Stimulated activated CD4-positive, alpha-beta T cell treated with anti-CD3 and anti-CD28 coated beads, Interleukin-1b, Interleukin-23, amount 100 ng/mL, for 24 hours (primary cell): ENCODE measurements at places on chromosomes 2 and 18.

DNA sequence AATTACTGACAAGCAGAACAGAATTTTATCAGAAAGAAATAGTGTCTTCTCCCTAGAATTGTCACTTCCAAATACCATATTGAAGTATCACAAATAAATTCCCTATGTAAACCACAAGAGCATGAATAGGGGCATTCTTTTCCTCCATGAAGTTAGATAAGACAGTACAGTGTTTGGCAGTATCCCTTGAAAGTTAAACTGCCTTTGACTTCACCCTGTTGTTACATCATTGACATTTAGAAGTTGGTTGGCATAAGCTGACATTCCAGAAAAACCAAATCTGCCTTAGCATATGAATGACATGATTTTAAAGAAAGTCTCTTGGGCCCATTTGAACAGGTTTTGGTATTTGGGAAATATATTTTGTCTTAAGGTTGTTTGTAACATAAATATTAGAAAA is 50.2 kb upstream of the OSR1 start:
- DNase-seq = no peak

- no peak for DNase-seq
These were observed 8.6 kb downstream of the CHN1 start for GRCh38 chr2:174996622-174997021.

GRCh38 chr2:173204316-173204715 is 128.7 kb downstream of the MAP3K20 start:
- DNase-seq = no peak

DNA sequence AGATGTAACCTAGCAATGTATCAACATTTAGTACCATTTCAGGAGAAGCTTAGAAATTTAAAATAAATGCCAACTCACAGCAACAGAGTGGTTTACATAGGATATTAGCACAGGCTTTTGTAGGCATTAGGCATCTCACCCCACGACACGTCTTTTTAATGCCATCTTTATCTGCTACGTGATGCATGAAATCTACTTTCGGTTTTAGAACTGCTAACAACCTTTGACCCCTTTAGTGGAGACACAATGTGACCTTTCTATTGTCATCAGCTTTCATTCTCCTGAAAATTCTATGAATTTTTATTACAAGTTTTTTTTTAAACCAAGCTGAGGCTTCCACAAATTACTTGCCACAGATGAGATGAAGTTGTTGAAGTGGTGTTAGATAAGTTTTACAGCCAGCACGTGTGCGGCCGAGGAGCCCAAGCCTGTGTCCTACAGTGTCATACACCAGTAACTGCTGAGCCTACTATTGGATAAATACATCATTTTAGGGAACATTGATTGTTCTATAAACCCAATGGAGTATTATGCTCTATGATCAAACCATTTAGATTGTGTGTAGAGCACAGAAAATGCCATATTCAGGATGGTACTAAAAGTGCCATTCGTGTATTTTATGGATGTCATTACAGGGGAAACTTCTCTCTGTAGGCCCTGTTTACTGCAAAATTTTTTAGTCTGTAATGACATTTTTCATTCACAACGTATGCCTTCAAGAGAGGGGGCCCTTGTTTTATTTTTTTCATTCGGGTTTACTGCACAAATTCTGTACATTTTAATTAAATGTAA is 151.6 kb downstream of the PTGR3 start:
- DNase-seq = no peak

DNA sequence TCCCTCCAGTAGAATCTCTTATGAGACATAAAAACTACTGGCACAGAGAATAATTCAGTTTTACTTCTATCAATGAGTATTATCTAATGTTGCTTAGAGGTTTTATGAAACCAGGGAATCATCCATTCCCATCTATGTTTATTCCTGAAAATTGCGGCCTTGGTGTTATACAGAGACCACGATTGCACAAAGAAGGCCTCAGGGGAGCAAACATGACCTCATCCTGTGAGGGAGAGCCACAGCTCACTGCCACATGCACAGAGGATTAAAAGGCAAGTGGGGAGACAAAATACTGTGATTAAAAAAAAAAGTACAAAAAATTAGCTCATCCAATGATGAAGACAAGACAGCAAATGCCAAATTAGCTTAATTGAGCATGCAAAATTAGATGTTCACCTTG is 111.8 kb upstream of the SLC35G4 start:
- DNase-seq = no peak

DNA sequence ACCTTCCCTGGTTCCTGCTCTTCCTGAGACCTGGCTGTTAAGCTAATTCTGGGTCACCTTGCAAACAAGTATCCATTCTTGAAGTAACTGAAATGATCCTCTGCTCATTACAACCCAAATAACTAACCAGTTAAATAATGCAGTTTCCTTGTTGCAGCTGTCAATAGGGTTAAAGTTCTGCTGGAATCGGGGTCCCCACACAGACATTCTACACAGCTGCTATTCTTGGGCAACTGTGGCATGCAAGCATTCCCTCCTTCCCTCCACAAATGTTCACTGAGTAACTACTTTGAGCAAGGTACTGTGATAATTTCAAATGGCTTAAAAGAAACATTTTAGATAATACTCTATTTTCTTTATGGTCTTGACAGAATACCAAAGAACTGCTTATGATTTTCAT is 17.1 kb downstream of the RBKS start:
- no peak for DNase-seq

DNA sequence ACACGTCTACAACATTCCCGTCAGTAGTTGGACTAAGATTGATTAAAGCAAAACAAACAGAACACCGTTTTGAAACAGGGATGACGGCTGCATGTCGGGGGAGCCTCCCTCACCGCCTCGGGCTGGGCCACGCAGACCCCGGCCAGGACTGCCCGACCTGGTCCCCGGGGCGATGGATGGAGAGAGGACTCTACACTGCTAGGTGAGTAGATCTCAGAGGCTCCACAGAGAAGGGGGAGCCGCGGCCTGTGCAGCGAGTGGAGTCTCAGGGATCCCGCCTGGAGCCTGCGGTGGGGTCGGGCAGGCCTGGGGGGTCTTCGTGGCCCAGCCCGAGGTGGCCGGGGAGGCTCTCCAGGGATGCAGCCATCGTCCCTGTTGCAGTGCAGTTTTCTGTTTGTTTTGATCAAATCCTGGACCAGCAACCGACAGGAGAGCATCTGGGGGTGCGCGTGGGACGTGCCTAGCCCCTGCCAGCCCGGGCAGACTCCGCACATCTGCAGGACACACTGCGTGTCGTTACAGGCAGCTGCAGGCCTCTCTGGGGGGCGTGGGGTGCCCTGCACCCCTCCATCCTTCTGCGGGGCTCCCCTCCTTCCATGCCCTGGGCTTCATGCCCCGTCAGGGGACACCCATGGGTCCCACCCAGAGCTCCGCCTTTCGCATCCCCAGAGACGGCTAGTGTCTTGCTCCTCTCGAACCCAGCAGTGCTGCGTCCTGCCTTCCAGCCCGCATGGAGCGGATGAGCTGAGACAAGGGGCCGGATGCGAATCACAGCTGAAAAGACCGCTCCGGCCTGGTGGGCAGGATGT is 143.6 kb downstream of the RTP5 start:
- DNase-seq = no peak

DNA sequence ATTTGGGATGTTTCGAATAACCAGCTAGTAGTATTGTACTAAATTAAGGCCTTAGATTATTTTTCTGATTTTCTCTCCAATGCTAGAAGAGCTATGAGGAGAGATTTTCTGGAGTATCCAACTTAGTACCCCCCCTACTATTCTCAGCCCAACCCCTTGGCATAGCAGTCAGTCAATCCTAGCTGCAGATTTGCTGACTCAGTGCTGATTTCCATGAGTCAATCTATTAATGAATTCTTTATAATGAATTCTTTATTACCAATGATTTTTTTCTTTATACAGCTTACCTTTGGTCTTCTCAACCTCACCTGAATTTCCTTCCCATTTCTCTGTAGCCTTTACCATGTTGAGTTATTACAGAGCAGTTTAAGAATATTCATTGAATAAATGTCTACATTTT is 192.8 kb upstream of the ETAA1 start:
- DNase-seq = no peak

GRCh38 chr18:35076135-35076924 is 35.1 kb downstream of the MAPRE2 start:
- DNase-seq = no peak

DNA sequence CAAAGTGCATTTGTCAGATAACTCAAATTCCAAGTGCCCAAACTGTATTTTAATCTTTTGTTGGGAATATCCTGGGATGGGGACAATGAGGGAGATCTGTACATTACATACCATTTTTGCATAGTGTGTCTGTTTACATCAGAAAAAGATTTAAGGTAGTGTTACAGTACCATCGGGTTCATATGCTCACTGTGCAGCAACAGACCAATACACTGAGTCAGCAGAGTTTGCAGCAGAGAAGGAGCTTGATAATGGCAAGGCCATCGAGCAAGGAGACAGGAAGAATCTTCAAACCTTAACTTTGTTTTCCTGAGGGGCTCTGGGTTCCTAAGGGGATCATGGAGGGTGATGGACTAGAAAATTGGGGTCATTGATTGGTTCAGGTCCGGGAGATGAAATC is 399.7 kb downstream of the PARD3B start:
- DNase-seq = no peak

GRCh38 chr2:144690771-144691170 is 170.9 kb upstream of the ZEB2 start:
- no peak for DNase-seq

GRCh38 chr2:127277028-127277427 is 16.9 kb downstream of the ERCC3 start:
- DNase-seq = no peak

DNA sequence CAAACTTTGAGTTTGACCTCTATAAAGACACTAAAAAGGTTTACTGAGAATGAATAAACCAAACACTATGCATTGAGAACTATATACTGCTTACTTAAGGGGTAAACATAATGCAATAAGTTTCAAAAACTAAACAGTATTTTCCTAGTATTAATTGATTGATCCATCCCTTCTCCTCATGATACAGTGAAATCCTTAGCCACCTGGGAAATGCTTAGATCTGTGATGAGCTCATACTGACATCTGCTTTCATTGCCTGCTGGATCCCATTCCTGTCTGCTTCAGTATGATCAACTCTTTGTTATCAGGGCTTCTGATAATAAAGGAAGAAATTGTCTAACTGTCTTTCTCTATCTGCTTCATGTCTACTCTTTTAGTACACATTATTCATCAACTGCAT is 74.9 kb upstream of the UBE2E3 start:
- DNase-seq = no peak

DNA sequence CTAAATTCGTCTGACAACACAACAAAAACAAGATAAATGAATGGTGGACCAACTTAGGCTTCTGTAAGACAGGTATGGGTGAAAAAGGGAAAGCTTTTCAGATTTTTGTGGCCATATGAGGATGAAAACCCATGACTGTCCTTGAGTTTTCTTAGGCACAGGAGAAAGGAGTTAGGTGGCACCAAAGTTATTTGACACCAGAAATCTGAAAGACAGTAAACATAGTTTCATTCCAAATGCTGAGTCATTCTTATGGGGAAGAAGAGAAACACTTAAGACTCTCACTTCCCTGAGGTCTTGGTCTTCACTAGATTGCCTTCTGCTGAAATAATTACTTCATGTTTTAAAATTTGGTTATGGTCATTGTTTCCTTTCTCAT is 5.2 kb upstream of the GPD2 start:
- no peak for DNase-seq

- DNase-seq = no peak
These were observed 4.2 kb upstream of the ALPP start for GRCh38 chr2:232374356-232374755.

- DNase-seq = peak; percentile 74
These were observed 74.6 kb upstream of the SP3 start for GRCh38 chr2:174039551-174040416.

DNA sequence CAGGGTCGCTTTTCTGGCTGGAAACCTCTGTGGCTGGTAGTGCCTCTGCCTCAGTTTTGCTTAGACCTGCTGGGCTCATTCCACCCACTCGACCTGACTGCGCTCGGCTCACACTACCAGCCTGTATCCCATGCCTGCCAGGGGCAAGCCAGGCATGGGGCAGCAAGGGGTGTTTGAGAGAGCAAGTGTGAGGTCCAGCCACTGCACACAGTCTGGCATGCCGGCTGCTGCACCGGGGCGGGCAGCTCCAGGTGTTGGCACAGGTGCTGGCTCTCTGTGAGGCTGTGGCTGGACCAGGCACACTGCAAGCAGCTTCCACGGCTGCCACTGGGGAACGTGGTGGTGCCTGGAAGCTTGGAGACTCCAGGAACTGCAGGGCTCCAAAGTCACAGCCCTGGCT is 90.9 kb downstream of the ATAD2B start:
- no peak for DNase-seq

DNA sequence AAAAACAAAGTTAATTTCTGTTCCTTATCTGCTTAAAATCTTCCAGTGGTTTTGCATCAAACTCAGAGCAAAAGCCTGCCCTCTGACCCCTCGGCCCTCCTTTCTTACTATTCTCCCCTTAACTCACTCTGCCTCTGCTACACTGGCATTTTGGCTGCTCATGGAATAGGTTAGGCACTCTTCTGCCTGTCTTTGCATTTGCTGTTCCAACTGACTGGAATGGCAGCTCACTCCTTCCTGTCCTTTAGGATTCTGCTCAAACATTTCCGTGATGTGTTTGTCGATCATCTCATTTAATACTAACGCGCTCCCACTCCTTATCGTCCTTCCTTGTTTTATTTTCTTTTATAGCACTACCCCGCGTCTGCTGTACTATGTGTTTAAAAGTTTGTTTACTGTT is 815 bp downstream of the CEBPZ start:
- no peak for DNase-seq

DNA sequence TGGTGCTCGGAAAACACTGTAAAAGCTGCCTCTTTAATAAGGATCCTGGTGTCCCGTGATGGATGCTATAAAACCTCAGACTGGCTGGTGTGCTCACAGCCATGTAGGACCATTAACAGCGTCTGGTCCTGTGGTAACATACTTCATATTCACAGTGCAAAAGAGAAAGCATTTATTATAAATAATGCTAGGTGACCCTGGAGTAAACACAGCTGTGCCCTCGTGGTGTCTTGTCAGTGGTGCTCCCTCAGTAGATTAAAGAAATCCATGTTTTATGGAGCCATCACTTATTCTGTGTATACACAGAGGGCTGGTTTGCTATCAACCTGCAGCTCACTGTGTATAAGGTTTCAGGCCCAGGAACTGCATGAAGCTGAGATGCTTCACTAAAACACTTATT is 106.9 kb downstream of the CDK15 start:
- DNase-seq = no peak

- DNase-seq = no peak
These were observed 173.7 kb downstream of the RAB3GAP1 start for GRCh38 chr2:135225781-135226180.

DNA sequence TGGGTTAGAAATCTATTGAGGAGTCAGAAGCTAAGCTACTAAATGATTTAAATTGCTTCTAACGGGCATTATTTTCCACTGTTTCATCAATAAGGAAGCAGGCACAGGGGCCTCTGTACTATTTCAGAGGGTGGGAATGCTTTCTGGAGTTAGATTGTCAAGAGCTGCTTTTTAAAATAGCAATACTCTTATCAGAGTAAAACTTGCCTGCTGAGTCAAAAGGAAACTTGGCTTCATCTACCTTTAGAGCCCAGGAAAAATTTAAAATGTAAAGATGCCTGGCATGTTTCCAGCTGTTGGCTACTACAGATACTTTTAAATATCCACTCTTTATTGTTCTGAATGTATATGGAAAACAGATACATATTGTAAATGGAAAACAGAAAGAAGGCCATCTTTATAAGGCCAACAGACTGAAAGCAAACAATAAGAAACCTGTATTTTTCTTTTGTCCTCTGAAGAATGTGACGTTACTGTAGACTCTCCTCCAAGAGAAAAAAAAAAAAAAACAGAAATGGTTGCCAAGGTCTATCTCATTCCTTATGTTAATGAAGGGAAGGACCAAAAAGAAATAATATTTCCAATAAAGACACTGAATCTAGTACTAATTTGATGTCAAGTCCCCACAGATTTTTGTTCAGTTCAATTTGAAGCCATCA is 79.1 kb downstream of the FIGN start:
- no peak for DNase-seq
